ENCODE measurements at places on chromosomes 5 and 9.

- no peak for DNase-seq
These were observed 93.4 kb downstream of the PIP5K1B start for GRCh38 chr9:68798423-68798822.

- no peak for DNase-seq
These were observed 34.7 kb downstream of the TRIP13 start for GRCh38 chr5:927172-928015.

DNA sequence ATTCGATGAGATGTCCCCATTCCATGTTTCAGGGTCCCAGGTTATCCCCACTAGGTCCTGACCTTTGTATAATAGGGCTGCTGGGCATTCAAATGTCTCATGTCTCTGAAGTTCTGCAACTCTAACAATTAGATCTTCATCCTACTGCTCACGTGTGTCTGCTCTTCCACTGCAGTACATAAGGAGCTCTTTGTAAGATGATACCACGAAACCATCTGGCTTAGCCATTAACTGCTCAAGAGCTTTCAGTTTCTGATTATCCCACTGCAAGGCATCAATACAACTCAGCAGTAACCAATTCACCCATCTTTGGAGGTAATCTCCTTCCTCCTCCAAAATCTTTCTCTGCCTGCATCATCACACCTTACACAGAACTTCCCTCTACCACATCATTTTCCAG, 49.9 kb upstream of the PPP2CA start:
- no peak for DNase-seq

DNA sequence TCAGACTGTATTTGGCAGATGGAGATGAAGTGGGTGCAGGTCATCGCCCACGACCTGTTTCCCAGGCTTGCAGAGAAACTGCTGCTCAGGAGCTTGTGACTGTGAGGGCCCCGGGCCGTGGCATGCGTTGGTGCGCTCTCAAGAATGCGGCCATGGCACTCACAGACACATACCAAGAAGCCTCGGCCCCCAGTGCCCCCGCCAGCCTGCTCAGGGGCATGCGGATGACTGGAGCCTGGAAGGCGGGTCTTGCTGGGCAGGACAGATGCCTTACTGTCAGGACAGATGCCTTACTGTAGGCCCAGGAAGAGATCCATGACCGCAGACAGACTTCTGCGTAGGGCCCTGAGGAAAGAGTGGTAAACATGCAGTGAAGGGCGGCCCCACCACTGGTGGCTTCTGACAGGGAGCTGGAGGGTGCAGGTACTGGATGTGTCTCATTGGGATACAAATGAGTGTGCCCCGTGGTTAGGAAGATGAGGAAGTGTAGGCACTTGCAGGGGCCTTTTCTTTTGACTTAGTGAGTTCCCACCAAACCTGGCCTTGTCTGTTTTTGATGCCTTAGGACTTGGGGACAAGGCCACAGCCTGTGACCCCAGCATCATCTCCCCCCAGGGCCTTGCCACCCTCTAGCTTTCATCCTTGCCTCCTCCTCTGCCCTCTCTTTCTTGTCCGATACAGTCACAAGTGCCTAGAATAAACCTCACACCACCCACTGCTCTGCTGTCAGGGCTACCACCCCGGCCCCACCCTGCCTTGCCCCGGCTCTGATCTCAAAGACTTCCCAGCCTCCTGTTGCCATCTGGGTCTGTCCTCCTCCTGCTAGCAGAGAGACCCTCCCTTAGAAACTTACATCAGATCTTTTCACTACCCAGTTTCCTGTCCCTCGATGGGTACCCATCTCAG, 68.8 kb upstream of the ABL1 start:
- no peak for DNase-seq

GRCh38 chr9:82168585-82168984, 180.0 kb downstream of the SPATA31D1 start:
- no peak for DNase-seq

DNA sequence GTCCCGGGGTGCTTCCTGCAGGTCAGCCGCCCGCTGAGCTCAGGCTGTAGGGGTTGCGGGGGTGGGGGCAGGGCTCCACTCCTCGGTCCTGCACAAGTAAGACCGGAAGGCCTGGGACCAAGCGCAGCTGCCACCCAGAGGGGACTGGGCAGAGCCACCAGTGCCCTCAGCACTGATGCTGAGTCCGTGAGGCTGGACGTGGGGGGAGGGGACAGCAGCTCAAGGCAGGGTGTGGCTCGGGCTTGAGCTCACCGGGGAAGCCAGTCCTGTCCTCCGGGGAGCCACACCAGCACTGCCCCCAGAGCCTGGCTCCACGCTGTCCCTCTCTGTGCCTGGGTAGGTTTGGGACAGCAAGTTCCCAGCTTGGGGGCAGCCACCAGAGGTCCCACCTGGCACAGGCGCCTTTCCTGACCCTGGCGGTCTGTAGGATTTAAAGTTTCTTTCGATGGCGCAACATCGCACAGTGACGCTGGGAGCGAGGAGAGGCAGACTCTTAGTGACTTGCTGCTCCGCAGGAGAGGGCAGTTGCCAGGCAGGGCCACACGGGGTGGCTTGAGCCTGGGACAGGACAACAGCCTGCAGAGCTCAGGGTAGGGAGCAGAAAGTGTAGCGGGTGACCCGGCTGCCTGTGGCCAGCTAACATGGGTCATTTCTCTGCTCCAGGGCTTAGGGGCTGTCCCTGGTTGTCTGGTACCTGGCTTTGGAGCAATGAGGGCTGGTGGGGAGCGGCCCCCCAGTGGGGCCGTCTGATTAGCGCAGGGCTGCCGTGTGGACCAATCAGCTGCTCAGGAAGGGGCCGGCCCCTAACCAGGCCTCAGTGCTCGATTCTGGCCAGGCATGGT, 5.7 kb downstream of the LCN1 start:
- DNase-seq: no peak

GRCh38 chr9:88645172-88645878, 110.3 kb downstream of the NXNL2 start:
- no peak for DNase-seq

- DNase-seq: no peak
These were observed 244.3 kb downstream of the TAF11L14 start for GRCh38 chr5:17878541-17878940.

DNA sequence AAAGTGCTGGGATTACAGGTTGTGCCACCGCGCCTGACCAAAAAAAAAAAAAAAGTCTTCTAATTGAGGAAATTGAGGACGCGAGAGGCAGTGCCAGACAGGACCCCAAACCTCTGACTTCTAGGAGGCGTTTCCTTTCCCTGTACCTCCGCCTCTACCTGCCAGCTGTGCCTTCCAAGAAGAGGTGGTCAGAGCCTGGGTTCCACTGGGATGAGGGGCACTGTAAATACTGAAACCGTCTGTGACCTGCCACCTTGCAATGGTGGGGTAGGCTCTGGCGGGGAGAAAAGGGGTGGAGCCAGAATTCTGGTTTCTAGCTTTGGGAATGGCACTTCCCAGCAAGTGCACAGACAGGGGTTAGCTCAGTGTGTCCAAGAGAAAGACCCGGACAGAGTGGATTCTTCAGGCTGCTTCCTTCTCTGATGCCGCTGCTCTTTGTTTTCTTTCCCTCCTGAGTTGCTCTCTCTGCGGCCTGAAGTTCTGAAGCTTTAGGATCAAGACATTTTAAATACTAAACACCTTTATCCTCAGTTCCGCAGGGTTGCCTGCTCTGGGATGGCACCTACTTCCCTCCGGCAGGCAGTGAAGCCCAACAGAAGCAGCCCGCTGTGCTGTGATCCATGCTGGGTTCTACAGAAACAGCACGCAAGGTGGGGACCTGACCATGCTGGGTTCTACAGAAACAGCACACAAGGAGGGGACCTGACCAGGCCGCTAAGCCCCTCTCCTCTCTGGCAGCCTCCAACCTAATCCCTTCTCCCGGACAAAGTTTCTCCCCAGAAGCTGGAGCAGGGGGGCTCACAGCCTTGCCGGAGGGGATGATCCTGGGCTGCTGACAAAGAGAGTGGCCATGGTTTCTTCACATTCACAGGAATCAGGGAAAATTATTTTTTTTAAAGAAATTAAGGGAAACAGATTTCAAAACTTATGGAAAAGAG, 65.2 kb downstream of the OTULIN start:
- DNase-seq: no peak

DNA sequence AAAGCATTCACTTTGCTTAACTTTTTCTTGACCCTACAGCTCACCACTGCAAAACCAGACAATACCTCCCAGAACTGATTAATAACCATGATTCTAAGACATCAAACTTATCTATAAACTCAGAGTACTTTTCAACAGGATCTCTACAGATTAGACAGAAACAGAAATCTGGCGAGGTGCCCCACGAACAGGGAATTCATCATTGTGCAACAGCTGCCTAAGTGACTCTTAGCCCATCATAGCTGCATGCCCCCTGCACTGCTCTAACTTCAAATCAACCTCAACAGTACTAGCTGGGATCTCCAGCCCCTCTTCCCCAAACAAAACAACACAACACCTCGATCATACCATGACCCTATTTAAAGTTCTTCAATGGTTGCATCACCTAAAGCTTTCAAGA, 16.1 kb upstream of the COL23A1 start:
- DNase-seq: no peak

DNA sequence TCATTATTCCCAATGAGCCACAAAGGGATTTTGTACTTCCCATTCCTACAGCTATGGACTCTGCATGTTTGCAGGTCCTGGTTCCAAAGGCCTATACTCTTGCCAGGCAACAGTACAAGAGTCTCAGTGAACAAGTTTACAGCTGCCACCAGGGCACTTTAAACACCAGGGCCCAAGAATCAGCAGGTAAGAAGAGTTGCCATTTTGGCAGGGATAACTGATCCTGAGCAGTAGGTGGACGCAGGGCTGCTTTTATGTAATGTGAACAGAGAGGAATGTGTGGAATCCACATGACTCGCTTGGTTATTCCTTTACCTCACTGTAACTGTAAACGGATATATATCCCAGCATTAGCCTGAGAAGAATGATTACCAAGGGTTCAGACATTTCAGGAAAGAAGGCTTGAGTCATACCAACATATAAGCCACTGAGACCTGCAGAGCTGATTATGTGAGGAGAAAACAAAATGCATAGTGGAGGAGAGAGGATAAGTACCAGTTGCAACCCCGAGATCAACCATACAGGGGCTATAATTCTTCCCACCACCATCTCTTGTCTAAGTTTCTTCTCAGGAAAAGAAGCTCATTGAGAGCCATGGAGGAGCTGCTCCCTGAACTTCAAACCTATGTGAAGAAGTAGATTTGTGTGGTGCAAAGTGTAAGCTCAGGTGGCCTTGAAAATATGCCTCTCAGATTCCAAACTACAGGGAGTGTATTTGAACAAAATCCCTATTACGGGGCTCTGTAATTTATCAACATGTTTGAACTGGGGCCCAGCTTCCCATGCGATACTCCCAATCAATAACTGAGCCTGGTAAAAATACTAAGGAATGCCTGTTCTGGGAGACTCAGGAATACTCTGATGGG, 24.6 kb downstream of the RAPGEF6 start:
- DNase-seq: no peak

DNA sequence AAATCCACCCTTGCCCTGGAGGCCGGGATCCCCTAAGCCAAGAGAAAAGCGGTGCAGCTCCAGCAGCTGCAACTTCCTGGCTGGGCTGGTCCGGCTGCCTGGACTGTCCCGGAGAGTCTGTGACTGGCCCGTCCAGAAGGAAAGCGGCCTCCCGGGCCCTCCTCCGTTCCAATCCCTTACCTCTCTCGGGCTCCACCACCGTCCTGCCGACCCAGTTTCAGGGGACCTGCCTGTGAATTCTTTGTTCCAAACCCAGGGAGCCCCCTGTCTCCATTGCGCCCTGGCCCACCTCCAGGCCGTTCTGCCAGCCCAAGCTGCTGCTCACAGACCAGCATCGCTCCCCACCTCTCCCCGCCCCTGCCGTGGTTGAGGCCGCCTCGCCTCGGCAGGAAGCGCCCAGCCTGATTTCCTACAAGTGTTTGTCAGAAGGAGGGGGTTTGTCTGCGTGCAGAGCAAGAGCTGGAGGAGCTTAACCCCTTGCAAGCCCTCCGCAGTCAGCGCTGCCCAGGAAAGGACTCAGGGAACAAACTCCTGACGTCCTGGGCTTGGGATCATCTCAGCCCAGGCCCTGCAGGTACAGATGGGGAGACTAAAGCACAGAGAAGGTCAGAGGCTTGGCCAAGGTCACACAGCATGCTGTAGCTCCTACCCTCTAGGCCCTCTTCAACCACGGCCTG, at the start of gene AKNA:
Gene AKNA (minus strand): TSS at position 303 of the 677 bp plus-strand sequence. CDS start 6,649 bp downstream, outside the sequence.
- no peak for DNase-seq

GRCh38 chr9:118975736-118976135, 393.5 kb downstream of the BRINP1 start:
- DNase-seq: no peak

DNA sequence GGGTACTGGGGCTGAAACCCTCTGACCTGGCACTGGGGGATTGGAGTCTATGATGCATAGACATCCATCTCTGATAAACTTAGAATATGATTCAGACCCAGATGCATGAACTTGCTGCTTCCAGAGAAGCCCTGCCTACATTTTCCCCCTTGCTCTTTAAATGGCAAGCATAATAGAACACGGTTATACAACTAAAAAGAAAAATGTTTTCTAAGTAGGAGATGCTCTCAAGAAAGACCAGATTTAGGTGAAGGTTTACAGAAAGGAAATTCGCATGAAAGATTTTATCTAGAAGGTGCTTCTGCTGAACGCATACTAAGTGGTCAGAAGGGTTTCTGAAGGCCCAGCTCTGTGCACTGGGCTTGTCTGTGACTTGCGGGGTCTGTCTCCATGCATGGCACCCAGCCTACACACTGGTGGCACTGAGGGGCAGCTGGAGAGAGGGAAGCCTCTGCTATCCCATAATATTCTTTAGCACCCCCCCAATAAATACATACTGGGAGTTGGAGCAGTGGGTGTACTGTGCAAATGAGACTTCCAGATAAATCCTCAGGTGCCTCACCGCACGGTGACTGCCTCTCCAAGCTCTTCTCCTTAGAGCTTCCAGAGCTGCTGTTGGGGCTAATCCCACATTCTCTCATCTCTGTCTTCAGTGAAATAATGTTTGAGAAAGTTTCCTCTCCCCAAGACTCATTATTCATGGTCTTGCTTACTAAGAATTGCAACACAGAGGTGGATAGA, 114.6 kb downstream of the FSTL4 start:
- DNase-seq: no peak

DNA sequence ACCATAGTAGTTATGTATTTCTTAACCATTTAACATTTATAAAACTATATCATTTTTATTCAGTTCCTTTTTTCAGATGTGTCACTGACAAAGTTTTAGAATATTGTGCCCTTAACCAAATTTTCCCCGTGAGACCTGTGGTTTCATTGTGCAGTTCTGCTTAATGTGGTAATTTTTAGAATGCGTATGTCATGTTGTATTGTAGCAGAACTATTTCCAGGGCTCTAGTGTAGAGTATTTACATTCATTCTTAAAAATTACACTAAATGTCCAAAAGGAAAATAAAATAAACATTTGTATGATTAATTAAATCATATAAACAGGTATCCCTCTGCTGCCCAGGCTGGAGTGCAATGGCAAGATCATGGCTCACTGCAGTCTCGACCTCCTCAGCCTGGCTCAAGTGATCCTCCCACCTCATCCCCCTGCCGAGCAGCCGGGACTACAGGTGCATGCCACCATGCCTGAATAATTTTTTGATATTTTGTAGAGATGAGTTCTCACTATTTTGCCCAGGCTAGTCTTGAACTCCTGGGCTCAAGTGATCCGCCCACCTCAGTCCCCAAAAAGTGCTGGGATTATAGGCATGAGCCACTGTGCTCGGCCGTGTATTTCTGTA, 15.4 kb downstream of the SERINC5 start:
- no peak for DNase-seq

All from SHP77 treated with DMSO at 0.1 percent for 48 hours (cell line).